ENCODE measurements at places on chromosomes 7 and 10.

DNA sequence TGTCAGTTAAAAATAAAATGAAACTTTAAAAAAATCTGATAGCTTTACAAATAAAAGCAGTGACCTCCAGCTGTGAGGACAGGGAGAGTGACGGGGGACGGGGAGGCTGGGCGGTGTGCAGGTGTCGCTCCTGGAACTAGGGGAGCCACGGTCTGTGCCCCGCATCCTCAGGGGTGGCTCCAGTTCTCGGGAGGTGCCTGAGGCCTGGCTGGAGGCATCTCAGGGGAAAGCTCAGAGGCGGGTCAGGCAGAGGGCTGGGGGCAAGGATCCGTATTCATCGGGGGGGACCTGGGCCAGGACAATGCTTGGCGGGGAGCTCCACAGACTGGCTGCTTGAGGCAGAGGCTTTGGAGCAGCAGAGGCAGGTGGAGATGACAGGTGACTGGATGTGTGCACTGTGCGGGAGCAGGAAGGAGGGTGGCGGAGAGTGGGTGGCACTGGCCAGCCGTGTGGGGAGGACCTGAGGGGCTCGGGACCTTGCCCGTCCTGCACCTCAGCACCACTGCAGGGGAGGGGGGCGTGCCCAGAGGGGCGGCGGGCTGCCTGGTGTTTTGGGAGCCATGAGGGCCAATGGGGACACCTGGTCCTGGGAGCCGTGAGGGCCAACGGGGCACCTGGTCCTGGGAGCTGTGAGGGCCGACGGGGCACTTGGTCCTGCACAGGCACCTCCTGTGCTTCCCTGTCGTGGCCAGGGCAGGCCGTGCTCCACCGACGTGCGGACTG, 13.2 kb downstream of the PWWP2B start:
- no peak for DNase-seq

GRCh38 chr7:96244992-96245292, 77.0 kb downstream of the SLC25A13 start:
- no peak for DNase-seq

GRCh38 chr7:96236198-96237039, 85.5 kb downstream of the SLC25A13 start:
- DNase-seq, result peak; percentile 97

- DNase-seq, result no peak
Measured at GRCh38 chr10:75441196-75441595, 9.8 kb downstream of the LRMDA start.

DNA sequence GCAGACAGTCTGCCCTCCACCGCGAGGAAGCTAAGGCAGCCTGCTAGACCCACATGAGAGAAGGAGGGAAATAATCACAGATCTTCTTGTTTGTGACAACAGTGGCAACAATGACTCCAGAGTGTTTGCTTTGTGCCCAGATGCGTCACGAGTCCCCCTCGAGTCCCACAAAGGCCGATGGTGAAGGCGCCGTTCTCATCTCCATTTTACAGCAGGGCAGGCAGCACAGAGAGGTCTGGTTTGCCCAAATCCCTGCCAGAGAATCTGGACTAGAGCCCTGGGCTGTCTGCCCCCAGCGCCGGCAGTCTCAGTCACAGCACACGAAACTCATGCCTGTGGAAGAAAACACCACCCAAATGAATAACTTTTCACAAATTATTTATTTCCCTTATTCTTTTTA, 38.1 kb downstream of the KIAA1549 start:
- DNase-seq, result no peak

DNA sequence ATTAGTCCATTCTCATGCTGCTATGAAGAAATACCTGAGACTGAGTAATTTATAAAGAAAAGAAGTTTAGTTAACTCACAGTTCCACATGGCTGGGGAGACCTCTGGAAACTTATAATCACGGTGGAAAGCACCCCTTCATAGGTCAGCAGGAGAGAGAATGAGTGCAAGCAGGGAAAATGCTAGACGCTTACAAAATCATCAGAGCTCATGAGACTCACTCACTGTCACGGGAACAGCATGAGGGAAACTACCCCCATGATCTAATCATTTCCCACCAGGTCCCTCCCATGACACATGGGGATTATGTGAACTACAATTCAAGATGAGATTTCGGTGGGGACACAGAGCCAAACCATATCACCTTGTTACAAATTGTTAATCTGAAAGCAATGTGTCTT, 15.8 kb downstream of the TAS2R39 start:
- DNase-seq, result no peak

DNA sequence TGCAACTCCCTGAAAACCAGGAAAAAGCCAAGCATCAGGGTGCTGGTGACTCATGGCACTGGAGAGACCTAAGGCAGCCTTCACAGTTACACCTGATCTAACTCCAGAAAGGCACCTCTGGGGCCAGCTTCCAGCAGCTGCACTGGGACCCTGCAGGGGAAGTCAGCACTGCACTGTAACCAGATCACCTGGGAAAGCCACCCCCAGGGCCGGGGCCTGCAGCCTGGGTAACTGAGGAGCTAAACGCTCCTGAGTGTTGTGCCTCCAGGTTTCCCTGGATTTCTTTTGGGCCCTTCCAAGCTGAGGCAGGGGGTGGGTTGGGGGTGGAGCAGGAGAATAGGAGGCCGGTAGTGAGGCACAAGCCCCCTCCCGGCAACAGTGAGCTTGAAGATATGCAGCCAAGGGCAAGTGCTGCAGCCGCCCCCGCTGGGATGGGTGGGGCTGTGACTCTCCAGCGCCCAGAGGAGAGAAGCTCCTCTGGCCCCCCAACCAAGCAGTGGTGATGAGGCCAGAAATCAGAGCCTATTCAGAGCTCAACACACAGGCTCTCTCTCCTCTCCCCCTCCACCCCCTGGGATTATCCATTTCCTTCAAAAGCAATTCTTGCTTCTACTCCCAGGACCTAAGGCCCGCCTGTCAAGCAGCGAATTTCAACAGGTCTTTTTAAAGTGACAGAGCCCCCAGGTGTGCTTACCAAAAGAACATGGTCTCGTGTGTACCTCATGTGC, 2.6 kb downstream of the CXCL12 start:
- DNase-seq, result no peak

DNA sequence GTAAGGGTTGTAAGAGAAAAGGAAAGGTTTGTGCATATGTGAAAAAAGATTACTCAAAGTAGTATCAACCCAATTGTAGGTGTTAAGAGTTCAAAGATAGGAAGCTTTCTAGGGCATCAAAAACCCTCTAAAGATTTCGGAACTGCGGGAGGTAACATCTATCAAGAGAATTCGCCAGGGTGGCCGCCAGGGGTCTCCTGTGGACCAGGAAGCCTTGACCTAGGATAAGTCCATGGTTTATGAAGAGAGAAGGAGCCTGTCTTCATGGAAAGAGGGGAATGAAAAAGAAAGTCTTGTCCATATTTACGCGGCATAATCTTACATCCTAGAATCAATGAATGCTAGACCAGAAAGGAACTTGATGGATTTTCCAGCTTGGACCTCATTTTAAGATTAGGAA, 140.7 kb upstream of the CALCR start:
- peak; percentile 74 for DNase-seq

GRCh38 chr7:7765422-7765821, 47.0 kb upstream of the RPA3 start:
- no peak for DNase-seq

GRCh38 chr10:53536322-53536721, 763.7 kb upstream of the MBL2 start:
- no peak for DNase-seq

- no peak for DNase-seq
Measured at GRCh38 chr7:51265066-51265907, 51.3 kb downstream of the COBL start.

GRCh38 chr10:83724471-83725241, 414.7 kb upstream of the GHITM start:
- peak; percentile 8 for DNase-seq

GRCh38 chr7:46812101-46812675, 769.7 kb downstream of the TNS3 start:
- DNase-seq, result peak; percentile 18

GRCh38 chr10:69846293-69846921, 44.7 kb downstream of the COL13A1 start:
- no peak for DNase-seq

GRCh38 chr7:93453262-93453661, 121.3 kb downstream of the CALCR start:
- DNase-seq, result no peak

GRCh38 chr7:139079861-139080260, 29.7 kb downstream of the ZC3HAV1 start:
- DNase-seq, result no peak

GRCh38 chr10:43754569-43755260, 106.0 kb upstream of the ZNF32 start:
- DNase-seq, result no peak

DNA sequence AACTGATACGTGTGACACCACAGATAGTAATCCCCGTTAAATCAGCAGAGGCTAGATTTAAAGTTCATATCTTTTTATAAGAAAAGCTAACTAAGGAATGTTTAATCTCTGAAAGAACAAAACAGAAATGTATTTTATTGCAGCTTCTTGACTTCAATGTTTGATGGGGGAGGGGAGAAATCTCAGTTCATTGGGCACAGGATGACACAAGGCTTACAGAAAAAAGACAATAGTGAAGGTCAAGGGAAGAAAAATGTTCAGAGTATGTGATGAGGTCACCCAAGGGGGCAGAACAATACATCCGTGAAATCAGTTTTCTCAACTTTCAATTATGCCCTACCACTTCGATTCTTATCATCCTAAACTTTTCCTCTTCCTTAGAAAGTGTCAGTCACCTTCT, 102.9 kb downstream of the ELAPOR2 start:
- no peak for DNase-seq

DNA sequence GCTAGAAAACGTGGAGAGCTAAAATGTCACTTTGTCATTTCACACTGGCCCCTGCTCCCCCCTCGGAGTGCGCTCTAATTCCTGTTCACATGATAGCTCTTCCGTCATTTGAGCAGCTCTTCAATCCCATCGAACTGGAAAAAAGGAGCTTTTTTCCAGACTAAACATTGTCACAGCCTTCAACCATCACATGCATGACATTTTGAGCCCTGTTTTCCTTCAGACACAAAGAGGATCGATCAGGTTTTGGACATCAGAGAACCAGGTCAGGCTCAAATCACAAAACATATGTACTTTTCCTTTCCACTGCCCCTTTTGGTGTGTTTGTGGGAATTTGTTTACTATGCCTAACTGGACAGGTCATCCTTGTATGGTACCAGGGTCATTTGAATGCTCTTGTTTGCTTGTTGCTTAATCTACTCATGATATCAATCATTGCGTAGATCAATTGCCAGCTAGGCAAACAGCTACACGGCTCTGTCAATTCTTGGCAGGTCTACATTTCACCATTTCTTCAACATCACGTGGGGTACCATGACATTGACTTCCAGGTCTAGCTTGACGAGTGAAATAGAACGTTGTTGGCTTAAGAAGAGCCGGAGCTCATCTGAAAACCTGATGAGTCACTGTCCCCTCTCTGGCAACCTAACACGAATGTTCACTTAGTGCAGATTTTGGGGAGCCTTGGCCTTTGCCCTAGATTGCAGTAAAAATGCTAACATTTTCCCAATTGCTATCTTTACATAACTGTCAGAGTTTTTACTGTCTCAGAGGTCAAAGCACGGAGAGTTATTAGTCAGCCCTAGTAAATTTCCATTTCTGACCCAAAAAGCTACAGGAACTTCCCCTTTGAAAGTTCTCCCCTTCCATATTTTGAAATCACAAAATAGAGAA, 87.3 kb downstream of the LYZL2 start:
- DNase-seq, result no peak

GRCh38 chr7:91519241-91520158, 255.3 kb downstream of the FZD1 start:
- peak; percentile 4 for DNase-seq

Measured in fibroblast of pulmonary artery (primary cell).